ENCODE measurements at places on chromosomes 1 and 21.

- DNase-seq: no peak
Observed at GRCh38 chr1:153341431-153341934, 7.2 kb downstream of the PGLYRP4 start.

- DNase-seq: no peak
Observed at GRCh38 chr1:8584316-8584715, 233.1 kb downstream of the RERE start.

- no peak for DNase-seq
Observed at GRCh38 chr1:179776831-179777230, 33.7 kb downstream of the FAM163A start.

GRCh38 chr1:81412954-81413353 lies 387.8 kb upstream of the ADGRL2 start:
- DNase-seq: no peak

GRCh38 chr1:226990133-226990716 lies 50.1 kb downstream of the COQ8A start:
- no peak for DNase-seq

DNA sequence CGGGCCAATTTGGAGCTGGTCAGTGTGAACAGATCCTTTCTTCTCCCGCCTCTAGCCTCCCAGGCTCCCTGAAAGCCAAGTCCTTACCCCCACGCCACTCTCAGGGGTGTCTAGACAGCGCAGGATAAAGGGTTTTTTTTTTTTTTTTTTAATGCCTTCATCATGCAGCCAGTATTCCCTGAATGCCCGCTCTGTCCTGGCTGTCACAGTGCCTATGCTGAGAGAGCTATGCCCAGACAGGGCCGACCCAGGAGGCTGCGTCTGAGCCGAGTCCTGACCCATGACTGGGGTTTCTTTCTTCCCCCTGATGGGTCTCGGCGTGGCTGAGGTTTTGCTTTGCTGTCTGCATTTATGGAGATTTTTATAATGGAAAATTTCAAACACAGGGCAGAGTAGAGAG lies 18.3 kb downstream of the SPSB1 start:
- DNase-seq: no peak

GRCh38 chr1:194512957-194513356 lies 1326.5 kb upstream of the B3GALT2 start:
- peak; percentile 10 for DNase-seq

- DNase-seq: no peak
Observed at GRCh38 chr21:38619480-38619879, 121.2 kb upstream of the ERG start.

DNA sequence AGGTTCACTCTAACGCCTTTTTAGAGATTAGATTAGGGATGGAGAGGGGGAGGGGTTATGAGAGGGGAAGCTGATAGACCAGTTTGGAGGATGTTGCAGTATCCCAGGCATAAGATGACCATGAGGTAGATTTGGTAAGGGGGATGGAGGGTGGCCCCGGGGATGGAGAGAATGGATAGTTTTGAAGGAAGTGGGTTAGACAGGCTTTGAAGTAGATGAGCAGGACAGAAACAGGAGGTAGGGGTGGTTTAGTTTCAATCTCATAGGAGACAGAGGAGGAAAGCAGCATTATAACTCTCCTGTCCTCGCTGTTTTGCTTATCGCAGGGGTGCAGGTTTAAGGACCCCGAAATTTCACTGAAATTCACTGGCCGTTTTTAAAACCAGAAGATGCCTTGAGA lies 11.8 kb downstream of the UBIAD1 start:
- DNase-seq: no peak

DNA sequence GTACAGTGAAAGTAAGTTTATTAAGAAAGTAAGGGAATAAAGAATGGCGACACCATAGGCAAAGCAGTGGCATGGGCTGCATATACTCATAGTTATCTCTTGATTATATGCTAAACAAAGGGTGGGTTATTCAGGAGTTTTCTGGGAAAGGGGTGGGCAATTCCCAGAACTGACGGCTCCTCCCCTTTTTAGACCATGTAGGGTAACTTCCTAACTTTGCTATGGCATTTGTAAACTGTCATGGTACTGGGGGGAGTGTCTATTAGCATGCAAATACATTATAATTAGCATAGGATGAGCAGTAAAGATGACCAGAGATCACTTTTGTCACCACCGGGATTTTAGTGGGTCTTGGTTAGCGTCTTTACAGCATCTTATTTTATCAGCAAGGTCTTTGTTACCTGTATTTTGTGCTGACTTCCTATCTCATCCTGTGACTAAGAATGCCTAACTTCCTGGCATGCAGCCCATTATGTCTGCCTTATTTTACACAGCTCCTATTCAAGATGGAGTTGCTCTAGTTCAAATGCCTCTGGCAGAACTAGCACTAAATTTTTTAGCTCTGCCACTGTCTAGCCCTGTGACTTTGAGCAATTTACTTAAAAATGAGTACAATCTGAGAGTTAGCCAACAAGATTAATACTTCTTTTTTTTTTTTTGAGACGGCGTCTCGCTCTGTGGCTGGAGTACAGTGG lies 110.3 kb upstream of the PALMD start:
- no peak for DNase-seq

GRCh38 chr1:30599721-30600120 lies 123.7 kb downstream of the MATN1 start:
- DNase-seq: no peak

DNA sequence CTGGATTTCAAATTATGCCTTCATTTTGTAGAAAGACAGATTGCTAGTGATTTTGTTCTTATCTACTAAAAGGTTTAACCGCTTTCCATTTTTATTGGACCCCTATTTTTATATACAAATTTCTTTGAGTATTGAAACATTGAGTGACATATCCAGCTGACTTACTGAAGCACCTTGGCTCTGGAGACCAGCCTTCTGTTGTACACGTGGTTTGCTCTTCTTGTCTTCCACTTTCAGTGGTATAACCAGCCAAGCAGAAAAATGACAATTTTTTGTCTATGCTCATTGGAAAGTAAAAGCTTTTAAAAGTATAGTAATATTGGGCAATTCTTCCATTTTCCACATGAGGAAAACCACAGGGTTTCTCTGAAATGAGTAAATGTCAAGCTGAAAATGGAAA lies 4.4 kb downstream of the F13B start:
- no peak for DNase-seq
